Myocyte (in vitro differentiated cells): ENCODE measurements at places on chromosomes 12 and 14.

DNA sequence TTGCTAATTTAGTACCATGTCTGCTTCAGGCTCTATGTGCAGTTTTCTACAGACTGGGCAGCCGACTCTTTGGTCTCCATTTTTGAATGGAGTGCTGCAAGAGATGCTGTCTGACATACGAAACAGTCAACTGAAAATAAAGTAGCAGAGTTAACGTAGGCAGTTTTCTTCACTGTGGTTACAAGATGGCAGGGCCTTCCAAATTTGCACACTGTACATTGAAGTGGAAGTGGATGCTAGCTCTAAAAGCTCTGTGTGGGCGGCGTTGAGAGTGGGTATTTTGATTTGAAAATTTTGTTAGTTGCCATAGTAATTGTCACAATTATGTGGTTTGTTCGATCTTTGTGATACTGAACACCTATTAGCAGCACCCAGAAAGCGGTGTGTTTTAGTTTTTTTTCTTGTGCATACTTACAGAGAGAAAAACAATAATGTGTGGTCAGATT lies 154.9 kb upstream of the ATP2B1 start:
- no peak for DNase-seq

DNA sequence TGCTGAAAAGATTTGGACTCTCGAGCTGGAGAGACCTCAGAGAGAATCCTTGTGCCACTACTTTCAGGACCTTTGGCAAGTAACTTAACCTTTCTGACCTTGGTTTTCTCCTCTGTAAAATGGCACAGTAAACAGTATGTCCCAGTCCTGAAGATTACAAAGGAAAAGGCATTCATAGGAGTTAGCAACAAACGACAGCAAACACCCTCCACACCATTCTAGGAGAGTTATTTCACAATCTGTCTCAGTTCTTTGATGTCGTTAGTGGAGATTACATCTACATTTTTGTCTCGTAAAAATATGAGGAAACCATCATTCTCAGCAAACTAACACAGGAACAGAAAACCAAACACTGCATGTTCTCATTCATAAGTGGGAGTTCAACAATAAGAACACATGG lies 205.7 kb downstream of the ITPR2 start:
- DNase-seq = no peak

GRCh38 chr12:114291389-114292060 lies 114.4 kb downstream of the TBX5 start:
- no peak for DNase-seq

DNA sequence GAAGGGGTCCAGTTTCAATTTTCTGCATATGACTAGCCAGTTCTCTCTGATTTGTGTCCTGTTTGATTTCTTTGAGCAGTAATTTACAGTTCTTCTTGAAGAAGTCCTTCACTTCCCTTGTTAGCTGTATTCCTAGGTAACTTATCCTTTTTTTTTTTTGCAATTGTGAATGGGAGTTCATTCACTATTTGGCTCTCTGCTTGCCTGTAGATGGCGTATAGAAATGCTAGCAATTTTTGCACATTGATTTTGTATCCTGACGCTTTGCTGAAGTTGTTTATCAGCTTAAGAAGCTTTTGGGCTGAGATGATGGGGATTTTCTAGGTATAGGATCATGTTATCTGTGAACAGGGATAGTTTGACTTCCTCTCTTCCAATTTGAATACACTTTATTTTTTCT lies 77.6 kb upstream of the NID2 start:
- no peak for DNase-seq

- DNase-seq = peak; percentile 92
These were observed at the start of gene SART3 for GRCh38 chr12:108560752-108561719. SART3 (minus strand) TSS chr12:108561173; CDS start chr12:108561154, 19 bp downstream.

GRCh38 chr14:65110525-65110924 lies 8.2 kb upstream of the MAX start:
- DNase-seq = no peak

DNA sequence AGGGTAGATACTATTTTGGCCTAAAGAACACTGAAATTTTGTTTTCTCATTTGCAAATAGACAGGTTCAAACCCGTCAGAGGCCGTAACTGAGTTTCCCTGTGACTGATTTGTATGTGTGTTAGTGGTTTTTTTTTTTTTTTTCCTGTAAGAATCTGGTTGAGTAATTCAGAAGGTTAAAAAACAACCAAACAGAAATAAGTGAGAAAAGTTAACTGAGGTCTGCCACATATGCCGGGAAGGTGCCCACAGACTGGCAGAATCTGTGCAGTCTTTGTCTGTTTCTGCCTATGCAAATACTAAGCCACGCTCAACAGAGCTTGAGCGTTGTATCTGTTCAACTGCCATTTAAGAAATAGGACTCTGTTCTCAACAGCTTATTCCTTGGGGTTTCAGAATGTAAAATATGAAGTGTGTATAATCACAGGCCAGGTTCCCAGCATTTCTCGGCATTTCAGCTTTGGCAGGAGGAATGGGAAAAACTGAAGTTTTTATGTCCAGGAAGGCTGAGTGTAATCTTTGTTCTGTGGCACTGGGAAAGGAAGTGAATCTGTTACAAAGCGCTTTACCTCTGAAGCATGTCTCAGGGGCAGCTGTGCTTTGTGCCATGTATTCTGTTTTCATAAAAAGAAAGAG lies 181.9 kb downstream of the PRKCH start:
- no peak for DNase-seq

DNA sequence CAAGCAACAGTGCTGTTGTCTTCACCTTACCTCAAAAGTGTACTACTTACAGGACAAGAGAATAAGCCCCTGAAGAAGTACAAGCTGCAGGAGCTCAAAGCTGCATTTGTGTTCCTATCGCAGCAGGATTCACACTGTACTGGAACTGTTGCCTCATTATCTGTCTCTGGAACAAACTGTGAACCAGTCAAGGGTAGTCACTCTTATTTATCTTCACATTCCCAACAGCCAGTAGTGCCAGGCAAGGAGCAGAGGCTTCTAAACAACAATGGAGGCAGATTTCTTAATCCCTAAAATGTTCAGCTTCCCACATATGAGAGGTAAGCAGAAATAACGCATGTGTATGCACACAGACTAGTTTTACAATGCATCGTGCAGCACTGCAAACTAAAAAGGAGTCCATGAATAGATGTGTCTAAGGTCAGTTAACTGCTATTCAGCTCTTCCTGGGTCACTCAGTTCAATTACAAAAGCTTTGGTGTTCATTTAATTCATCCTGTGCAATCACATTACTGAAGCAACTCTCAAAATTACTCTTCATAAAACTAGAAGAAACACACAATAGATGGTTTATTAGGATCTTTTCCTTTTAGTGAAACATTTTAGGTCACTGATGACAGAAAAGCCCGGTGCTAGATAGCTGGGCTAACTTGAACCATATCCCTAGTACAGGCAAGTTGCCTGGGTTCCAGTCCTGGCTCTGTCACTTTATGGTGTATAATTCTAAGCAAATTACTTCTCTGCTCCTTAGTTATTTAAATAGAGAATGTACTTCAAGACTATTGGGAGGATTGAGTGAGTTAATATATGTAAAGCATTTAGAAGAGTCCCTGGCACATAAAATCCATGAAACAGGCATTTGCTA lies 2.7 kb downstream of the APPL2 start:
- DNase-seq = no peak

- DNase-seq = no peak
These were observed 61.9 kb downstream of the ABCC9 start for GRCh38 chr12:21879312-21879711.
